Stimulated activated CD4-positive, alpha-beta T cell treated with anti-CD3 and anti-CD28 coated beads, TNF-alpha, amount 100 ng/mL, for 24 hours (primary cell): ENCODE measurements at places on chromosomes 11 and 22.
A peak's percentile ranks its signal among the peaks of the same experiment; 100 is the strongest.

DNA sequence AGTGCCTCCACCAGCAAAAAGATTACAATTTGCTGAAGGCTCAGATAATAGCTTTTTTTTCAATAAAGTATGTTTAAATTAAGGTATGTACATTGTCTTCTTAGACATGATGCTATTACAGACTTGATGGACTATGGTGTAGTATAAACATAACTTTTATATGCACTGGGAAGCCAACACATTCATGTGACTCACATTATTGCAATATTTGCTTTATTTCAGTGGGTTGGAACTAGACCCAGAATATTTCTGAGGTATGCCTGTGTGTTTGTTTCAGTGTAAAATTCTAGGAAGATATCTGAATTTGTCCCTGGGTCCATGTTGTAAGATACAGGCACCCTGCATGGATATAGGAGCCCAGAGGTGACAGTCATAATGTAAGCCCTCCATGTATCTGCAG is 120.0 kb upstream of the BDNF start:
- DNase-seq: no peak

- DNase-seq: no peak
Observed at GRCh38 chr11:124753205-124753604, 1.1 kb upstream of the VSIG2 start.

GRCh38 chr11:31487848-31488247 is 21.6 kb downstream of the IMMP1L start:
- no peak for DNase-seq

- DNase-seq: no peak
Observed at GRCh38 chr11:125618383-125618782, 6.6 kb upstream of the CHEK1 start.

GRCh38 chr11:47669856-47670255 is 27.5 kb upstream of the MTCH2 start:
- DNase-seq: no peak

- DNase-seq: no peak
Observed at GRCh38 chr11:128279866-128280265, 307.5 kb downstream of the ETS1 start.

DNA sequence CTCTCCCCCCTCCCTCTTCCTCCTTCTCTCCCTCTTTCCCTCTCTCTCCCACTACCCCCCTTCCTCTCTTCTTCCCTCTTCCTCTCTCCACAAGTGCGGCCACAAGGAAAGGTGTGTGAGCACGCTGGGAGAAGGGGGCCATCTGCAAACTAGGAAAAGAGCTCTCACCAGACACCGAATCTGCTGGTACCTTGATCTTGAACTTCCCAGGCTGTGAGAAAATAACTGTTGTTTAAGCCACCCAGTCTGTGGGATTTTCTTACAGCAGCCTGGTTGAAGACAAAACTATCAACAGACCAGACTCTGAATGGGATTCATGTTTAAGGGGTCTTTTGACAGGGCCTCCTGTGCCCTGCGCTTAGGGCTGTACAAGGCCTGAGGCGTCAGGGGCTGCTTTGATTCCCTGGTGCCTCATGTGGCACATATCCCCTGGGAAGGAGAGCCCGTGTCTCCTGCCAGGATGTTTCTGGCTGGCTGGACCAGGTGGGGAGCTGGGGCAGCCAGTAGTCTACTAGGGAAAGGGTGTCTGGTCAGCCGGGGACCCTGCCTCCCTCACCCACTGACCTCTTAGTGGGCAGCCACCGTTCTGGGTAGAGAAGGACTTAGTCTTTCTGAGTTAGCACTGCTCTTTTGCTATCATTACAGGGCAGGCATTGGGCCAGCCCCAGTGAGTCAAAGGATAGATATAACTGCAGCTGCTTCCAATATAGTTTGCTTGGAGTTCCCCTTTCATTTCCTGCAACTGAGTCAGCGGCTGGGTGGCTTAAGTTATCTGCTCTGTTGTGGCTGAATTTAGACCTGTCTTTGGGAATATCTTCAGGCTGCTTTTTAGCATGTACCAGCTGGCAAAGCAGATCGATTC is 6.2 kb downstream of the PANX1 start:
- DNase-seq: peak; percentile 44

- DNase-seq: peak; percentile 46
Observed at GRCh38 chr11:93234602-93235207, 36.9 kb upstream of the SLC36A4 start.
